ENCODE measurements at places on chromosomes 13 and 19. TPM values are rescaled to one million over a fixed set of nuclear protein-coding genes. Genes with fewer than 3 reads are reported as not detected.
A peak's percentile ranks its signal among the peaks of the same experiment; 100 is the strongest.

The SIGLEC12 gene
- 0.10 TPM for polyA plus RNA-seq

The SIAH3 gene
- polyA plus RNA-seq, result 0.20 TPM

The AMER2 gene
- polyA plus RNA-seq, result 0.03 TPM

The SEMA6B gene
- 2.9 TPM for polyA plus RNA-seq

The COX6B2 gene
- 0.72 TPM for polyA plus RNA-seq

The BST2 gene
- 21.0 TPM for polyA plus RNA-seq

The PDX1 gene
- not detected for polyA plus RNA-seq

The ZNF627 gene
- 35.9 TPM for polyA plus RNA-seq

The CASP14 gene
- 0.11 TPM for polyA plus RNA-seq

The OVOL3 gene
- not detected for polyA plus RNA-seq

The TGFBR3L gene
- 0.17 TPM for polyA plus RNA-seq

The C19orf73 gene
- not detected for polyA plus RNA-seq

DNA sequence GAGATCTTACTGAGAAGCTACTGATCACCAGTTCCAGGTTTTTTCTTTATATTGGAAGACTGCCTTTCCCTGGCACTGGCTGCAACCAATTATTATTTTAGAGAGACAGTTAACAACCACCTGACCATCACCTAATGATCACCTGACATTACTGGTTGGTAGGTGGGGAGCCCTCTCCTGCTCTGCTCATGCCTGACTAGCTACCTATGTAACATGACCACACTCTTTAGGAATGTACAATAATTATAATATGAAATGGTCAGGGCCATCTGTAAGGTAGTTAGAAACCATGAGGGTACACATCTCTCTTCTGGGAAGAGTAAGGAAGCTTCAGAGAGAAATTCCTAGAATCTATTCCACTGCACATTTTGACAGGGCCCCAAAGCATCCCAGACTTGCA, 59.0 kb upstream of the SCEL start:
- no peak for DNase-seq

GRCh38 chr19:1923319-1923718, 17.7 kb upstream of the CSNK1G2 start:
- no peak for DNase-seq

DNA sequence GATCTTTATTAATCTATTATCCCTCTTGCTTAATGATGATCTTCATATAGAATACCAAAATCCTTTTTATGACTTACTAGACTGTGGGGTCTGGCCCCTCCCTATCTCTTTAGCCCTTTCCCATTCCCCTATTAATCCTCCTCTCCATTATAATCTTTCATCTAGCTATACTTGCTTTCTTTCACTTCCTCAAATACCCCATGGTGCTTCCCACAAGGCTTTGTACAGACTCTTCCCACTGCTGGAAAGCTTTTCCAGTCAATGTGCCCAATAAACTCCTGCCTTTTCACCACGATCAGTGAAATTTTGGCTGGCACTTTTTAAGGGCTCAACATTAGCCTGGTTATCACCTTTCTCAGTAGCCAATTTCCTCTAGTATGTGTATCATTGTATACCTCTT, 3.2 kb upstream of the EBPL start:
- no peak for DNase-seq

GRCh38 chr19:32642771-32643170, 32.2 kb downstream of the ANKRD27 start:
- no peak for DNase-seq

DNA sequence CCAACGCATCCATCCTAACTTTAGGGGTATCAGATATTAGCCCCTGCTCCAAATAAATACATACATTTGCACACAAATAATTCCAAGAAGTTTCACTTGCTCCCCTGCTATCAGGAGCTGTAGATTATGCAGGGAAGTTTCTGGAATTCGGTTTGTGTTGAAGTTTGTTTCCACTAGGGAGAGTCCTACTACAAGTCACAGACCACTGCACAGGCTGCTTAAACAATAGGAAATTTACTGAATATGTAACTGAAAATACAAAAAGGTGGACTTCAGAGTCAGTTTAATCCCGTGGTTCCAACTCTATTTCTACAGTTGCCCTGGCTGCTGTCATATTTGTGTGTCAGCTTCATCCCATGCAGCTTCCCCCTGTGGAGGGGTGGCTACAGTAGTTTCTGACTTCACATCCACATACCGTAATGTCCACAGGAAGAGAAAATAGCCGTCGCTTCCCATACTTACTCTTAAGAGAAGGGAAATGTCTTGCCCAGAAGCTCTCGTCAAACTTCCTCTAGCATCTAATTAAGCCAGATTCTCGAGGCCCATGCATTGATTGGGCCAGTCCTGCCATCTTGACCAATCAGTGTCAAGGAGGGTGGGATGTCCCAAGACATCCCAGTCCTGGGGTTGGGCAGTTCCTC, 286.6 kb downstream of the COG6 start:
- no peak for DNase-seq

- DNase-seq, result no peak
These were observed at the start of gene IGLON5 for GRCh38 chr19:51311351-51312257. Gene IGLON5 (plus strand): TSS chr19:51311644. CDS start chr19:51311848, 204 bp downstream.

- DNase-seq, result no peak
These were observed 4.0 kb upstream of the SIGLEC8 start for GRCh38 chr19:51462276-51462675.

DNA sequence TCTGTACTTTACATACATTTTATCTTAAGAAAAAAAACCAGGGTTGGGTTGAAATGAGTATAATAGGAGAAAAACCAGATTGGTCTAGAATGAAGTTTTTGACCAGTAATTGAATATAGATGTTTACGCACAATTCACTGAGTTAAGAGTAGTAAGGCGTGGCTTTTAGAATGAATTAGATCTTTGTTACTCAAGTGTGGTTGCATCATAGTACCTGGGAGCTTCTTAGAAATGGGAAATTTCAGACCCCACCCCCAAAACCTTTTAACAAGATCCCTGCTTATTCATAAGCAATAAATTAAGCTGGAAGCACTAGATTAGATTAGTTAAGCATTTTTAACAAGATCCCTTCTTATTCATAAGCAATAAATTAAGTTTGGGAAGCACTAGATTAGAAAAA, 28.7 kb upstream of the LMO7 start:
- no peak for DNase-seq

- DNase-seq, result no peak
These were observed 655.5 kb downstream of the PCDH9 start for GRCh38 chr13:66574606-66575005.

DNA sequence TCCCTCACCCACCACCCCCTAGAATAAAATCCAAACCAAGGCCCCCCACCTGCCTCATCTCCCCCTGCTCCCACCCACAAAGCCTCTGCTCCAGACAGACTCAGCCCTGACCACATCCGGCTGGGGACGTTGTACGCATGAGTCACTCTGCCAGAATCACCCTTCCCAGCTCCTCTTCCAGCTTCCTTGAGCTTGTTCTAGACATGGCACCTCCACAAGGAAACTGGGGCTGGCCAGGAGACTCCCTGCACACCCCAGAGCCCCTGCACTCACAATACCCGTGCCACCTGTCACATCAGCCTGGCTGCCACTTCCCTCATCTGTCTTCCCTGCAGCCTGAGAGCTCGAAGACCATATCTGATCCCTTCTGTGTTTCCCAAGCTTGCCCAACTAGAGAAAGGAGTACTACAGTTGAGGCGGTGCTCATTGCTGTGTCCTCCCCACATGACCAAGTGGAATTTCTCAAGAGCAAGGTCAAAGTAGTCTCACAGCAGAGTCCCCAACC, 9.7 kb downstream of the DEDD2 start:
- no peak for DNase-seq

DNA sequence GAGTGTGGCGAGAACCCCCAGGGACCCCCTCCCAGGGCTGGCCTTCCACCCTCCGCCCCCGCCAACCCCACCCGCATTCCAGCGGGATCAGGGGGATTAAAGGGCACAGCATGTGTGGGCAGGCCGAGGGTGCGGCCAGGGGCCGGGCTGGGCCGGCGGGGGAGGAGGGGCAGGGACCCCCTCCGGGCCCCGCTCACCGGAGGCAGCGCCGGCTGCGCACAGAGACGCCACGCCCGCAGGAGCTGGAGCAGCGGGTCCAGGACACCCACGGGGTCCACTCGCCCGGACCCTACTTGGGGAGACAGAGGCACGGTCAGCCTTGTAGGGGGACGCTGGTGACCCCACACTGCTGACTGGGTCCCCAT, 2.4 kb downstream of the ADAMTSL5 start:
- no peak for DNase-seq

GRCh38 chr19:58356766-58357480, 3.6 kb upstream of the A1BG start:
- no peak for DNase-seq

DNA sequence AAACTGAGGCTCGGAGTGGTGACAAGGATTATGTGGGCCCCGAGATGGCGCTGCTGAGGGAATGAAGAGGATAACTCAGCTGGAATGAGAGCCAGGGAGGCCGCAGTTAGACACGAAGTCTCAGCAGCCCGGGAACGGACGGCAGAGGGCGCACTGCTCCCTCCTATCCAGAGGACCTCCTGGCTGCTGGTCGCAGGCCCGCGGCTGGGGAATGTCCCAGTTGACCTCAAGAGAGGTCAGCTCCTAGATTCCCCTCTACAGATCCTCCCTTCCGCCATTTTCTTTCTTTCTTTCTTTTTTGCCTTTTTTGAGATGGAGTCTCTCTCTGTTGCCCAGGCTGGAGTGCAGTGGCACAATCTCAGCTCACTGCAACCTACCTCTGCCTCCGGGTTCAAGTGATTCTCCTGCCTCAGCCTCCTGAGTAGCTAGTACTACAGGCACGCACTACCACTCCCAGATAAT, 24.1 kb upstream of the ASPDH start:
- peak; percentile 75 for DNase-seq

DNA sequence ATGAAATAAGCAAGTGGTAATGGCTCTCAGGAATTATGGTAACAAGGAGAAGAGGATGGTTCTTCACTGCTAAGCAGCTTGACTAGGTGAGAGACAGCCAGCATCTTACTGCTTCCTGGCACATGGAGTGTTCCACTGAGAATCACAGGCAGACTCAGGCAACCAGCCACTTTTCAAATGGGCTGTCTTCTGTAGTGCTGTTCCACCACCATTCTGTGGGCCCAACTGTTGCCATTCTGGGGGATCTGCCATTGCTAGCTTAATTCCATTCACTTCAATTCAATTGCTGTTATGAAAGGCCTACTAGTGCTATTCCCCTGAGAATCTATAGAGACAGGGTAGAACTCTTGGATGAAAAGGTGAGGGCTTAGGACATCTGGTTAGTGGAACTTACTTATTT, 341.9 kb downstream of the KCNRG start:
- no peak for DNase-seq

GRCh38 chr13:24777171-24777570, 13.2 kb downstream of the RNF17 start:
- DNase-seq, result no peak

GRCh38 chr19:10230173-10230860, 814 bp downstream of the S1PR2 start:
- peak; percentile 73 for DNase-seq

- no peak for DNase-seq
These were observed 49.4 kb downstream of the FAM124A start for GRCh38 chr13:51271528-51272085.

- peak; percentile 54 for DNase-seq
These were observed 44.1 kb upstream of the RANBP3 start for GRCh38 chr19:6021878-6022569.

DNA sequence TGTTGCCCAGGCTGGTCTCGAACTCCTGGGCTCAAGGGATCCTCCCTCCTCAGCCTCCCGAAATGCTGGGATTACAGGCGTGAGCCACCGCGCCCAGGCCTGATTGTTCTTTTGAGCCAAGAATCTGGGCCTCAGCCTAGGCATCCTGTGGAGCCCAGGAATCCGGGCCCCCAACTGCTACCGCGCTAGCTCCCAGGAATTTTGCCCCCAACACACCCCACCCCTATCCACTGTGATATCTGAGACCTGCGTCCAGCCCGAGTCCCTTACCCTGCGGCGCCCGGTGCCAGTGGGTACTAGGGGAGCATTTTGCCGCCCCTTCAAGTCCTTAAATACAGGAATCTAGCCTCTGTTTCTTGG, 838 bp upstream of the MYADM start:
- DNase-seq, result no peak

- DNase-seq, result no peak
These were observed 6.0 kb upstream of the TNFSF11 start for GRCh38 chr13:42567906-42568305.

DNA sequence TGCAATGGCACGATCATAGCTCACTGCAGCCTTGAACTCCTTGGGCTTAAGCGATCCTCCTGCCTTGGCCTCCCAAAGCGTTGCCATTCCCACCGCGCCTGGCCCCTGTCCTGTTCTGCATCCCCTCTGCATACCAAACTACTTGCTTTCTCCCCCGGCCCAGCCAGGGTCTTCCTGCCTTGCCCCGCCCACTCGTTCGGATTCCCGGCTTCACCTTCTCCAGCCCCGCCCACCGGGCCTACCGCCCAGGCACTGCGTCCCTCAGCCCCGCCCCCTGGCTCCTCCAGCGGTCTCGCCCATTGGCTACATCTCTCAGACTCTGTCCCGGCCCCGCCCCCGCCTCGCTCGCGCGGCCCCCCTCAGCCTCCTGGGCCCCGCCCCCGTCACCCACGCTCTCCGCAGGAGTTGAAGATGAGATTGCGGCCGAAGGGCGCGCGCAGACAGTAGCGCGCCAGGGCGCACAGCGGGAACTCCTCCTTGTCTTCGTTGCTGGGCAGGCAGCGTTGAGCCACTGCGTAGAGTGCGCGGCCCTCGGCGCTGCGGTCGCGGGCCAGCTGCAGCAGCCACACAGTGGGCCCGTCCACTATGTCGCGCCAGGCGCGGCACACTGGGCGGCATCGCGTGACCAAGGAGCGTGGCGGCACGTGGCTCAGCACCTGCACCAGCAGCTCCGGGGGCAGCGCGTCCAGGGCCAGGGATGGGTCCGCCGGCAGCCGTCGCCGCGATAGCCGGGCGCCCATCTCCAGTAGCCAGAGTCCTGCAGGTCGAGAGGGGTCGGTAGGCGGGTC, 19.0 kb downstream of the MRPS12 start:
- peak; percentile 87 for DNase-seq

DNA sequence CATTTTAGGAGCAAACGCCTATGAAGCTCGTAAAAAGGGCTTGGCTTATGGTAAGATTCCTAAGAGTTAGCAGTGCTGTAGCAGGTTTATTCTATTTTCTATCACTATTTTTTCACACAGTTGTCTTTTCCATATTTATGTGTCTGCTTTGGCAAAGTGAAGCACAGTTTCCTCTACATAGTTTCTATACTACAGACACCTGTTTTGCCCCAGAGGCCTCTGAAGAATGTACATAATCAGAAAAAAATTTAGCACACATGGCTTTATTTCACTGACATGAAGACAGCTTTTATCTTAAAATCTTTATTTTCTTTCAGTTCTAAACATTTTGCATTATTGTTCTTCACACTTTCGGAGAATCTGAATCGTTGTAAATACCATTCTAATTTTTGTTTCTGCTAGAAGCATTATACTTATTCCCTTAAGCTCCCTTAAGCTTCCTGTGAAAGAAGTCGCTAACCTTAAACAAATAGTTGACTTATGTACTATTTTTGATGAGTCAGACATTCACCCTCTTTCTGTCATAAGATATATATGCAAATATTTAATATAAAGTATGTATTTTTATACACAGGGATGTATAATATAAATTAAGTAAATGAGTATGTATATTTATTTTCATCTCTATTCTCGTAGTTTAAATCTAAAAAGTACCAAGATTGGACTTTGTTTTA, 816.0 kb downstream of the OLFM4 start:
- DNase-seq, result no peak
